ENCODE measurements at places on chromosomes 1 and 21.

DNA sequence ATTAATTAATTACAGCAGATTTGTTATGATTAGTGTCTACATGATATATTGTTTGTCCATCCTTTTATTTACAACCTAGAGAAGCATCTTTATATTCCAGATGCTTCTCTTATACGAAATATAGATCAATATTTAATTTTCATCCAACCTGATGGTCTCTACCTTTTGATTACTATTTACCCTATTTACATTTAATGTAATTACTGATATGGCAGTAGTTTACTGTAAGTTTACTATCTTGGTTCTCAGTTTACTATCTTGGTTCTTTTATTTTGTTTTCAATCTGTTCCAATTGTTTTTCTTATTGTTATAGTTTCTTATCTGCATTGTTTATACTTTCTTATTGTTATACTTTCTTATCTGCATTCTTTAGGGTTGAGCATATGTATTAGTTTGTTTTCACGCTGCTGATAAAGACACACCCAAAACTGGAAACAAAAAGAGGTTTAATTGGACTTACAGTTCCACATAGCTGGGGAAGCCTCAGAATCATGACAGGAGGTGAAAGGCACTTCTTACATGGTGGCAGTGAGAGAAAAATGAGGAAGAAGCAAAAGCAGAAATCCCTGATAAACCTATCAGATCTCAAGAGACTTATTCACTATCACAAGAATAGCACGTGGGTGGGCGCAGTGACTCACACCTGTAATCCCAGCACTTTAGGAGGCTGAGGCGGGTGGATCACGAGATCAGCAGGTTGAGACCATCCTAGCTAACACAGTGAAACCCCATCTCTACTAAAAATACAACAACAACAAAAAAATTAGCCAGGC is 28.9 kb downstream of the FAF1 start:
- DNase-seq = no peak

DNA sequence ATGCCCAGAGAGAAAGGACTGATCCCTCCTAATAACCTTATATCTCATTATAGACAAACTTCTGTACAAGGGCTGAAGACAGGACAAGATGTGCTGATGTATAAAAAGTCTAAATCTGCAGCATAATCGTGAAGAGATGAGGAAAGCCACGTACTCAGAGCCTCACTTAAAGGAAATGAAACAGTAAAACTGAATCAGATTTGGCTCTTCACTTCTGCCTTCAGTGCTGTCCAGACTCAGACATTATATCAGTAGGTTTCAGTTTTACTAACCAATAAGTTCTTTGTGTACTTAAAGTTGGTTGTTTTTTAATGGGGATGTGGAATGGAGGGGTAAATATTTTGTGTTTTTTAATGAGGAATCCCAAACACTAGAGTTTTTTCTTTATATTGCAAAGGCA is 45.3 kb upstream of the RGS1 start:
- DNase-seq = no peak

DNA sequence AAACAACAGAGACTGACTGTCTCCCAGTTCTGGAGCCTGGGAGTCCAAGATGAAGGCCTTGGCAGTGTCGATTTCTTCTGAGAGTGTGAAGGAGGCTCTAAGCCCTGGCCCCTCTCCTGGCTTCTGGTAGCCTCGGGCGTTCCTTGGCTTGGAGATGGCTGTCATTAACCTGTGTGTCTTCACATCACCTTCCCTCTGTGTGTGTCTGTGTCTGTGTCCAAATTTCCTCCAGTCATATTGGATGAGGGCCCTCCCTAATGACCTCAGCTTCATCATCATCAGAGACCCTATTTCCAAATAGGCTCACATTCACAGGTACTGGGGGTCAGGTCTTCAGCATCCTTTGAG is 138.3 kb downstream of the TOMM20 start:
- no peak for DNase-seq

GRCh38 chr1:42178249-42178648 is 13.7 kb upstream of the GUCA2A start:
- DNase-seq = no peak

DNA sequence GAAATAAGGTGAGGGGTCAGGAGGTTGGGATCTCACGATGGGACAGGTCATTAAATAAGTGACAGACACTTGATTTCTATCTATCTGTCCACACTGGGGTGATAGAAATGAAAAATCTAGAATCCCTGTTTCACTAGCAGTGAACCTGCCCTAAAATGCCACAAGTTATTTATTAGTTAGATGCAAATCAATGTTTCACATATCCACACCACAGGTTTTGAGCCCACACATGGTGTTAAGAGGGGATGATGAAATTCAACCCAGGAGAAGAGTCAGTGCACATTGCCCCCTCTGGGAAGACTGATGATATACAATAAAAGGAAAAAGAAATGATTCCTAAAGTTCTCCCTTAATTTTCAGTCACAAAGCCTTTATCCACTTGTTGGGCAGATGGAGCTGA is 10.1 kb upstream of the NTPCR start:
- no peak for DNase-seq

GRCh38 chr1:197413564-197413963 is 145.5 kb downstream of the CRB1 start:
- no peak for DNase-seq

- DNase-seq = no peak
These were observed 237.8 kb downstream of the TRABD2B start for GRCh38 chr1:47759251-47759935.

GRCh38 chr1:198056255-198056654 is 100.5 kb upstream of the NEK7 start:
- DNase-seq = no peak

- no peak for DNase-seq
These were observed 39.9 kb upstream of the ABCA4 start for GRCh38 chr1:94160811-94161210.

DNA sequence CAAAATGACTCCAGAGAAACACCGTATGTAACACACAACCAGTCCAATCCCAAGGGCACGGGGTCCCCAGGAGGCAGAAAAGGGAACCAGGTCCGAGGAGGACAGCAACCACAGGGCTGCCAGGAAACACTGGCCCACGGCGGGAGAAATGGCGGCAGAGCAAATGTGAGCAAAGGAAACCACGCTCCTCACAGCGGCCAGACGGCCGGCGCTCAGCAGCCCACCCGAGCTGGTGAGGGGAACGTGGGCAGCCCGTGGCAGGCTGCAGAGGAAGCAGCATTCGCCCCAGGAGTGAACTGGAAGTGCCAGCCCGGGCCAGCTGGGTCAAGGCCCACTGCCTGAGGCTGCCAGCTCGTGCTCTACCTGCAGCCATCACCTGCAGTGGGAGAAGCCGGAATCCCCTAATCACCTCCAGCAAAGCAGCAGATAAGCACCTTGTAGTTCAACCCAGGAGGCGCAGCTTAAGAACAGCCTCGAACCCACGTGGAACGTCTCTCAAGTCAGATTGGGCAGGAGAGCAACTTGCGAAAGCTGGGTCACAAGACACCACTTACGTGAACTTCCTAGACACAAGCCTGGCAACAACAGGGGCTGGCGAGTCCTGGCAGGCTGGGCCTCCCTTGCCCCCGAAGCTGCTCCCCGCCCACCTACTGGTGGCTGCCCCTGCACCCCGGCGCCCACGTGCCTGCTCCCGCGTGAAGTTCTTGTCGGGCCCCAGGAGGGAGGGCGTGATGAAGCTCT is 6.7 kb downstream of the SLC19A1 start:
- no peak for DNase-seq

DNA sequence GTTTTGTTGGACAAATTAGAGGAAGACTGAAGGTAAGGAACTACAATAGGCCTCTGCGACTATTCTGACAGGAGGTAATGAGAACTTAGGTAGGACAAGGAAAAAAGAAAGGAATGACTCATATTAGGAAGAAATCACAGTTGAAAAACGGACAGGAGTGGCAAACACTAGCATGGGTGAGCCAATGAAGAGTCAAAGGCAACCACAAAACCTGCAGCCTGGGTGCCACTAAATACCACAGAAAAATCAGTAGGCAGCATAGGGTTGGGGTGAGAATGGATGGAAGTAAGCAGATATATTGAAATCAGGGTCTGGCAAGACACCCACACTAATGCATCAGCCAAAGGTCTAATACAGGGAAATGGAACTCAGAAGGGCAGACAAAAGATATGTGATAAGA is 10.0 kb downstream of the RBM34 start:
- no peak for DNase-seq

GRCh38 chr1:180946056-180946455 is 33.4 kb downstream of the KIAA1614 start:
- no peak for DNase-seq

- no peak for DNase-seq
These were observed 171.1 kb upstream of the CSF3R start for GRCh38 chr1:36653850-36654249.

DNA sequence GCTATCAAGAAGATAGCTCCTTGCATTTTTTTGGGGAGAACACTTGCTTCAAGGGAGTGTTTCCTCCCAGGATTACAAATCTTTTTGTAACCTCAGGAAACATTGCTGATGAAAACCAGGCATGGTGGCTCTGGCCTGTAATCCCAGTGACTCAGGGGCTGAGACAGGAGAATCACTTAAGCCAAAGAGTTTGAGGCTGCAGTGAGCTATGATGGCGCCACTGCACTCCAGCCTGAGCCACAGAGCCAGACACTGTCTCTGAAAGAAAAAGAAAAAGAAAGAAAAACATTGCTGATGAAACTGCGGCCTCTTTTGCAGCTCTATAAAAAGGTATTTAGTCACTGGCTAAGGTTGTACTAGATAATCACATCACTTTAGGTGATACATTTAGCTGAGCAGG is 7.3 kb downstream of the RNU1-2 start:
- no peak for DNase-seq

DNA sequence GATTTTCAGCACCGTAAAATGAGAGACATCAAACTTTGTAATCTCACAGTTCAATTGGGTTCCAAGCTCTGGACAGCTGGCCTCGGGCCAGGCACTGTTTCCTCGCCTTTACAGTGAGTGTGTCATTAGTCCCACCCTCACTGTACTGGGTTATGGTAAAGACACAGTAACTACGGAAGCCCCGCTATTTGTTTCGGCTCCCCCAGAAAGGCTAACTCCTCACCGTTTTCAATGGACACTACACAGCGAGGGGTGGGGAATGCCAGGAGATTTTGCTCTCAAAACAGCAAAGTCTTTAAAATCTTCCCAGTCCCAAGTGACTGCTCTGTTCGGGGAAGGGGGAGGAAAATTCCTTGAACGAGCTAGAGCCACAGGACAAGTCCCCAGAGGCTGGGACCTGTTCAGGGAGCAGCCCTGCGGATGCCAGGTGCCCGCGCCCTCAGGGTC is 757 bp upstream of the SPSB1 start:
- no peak for DNase-seq

- DNase-seq = no peak
These were observed 11.3 kb upstream of the RHEX start for GRCh38 chr1:206041640-206042039.

DNA sequence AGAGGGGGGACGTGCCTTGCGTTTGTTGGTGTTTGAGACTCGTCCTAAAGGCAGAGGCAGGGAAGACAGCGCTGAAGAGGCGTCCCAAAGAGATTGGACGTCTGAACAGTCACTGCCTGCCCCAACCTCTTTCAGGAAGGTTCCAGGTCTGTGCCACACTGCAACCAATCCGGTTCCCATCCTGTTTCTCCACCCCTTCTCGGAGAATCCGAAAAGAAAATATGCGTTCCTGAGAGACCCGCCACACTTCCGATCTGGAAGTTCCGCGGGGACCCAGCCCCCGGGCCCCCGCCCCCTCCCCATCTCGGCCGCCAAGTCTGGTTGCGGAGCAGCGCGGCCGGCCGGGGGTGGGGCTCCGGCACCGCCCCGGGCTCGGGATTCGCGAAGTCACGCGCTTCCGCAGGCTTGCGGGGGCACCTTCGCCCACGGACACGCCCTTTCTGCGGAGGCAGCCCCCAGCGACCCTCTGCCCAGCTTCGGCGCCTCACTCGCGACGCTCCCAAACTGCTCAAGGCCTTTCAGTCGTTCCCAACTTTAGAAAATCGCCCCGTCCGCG is 124.5 kb upstream of the DPYD start:
- DNase-seq = no peak
